Fibroblast of skin of abdomen (primary cell): ENCODE measurements at places on chromosomes 3 and 15.

DNA sequence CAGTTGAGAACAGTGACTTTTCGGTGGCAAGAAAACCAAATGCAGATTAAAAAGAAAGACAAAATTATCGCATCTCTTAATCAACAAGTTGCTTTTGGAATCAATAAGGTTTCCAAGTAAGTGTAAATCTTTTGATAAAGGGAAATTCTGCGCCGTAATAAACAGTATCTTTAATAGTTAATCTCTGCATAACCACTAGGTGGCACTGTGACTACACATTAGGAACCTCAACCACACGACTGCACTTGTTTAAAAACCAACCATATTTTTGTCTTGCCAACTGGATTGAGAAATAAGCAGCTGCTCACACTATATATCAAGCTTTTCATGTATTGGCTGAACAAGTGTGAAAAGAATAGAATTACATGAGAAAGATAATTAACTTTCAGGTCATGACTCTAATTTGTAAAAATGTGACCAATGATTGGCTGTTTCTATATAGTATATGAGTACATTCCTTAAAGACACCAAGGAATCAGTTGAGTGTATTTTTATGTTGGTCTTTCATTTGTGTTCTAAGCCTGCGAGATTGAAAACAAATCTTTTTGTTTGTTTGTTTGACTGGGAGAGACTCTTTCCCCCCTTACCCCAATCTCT, 72.7 kb downstream of the DZIP3 start:
- DNase-seq: peak; percentile 61

DNA sequence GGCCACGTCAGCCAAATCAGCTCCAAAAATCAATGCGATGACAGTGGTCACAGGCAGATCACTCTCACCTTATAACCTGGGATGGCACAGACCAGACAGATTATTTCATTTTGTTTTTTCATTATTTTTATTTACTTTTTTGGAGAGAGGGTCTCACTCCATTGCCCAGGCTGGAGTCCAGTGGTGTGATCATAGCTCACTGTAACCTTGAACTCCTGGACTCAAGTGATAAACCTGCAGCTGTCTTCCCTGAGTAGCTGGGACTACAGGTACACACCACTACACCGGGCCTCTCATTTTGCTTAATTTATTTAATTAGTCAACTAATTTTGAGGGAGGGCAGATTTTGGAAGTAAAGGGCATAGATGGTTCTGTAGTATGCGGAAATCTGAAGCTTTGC, 51.2 kb upstream of the ICE2 start:
- no peak for DNase-seq

GRCh38 chr3:161674402-161674801, 177.8 kb downstream of the OTOL1 start:
- DNase-seq: no peak

GRCh38 chr3:193574488-193575070, 18.4 kb upstream of the OPA1 start:
- no peak for DNase-seq

DNA sequence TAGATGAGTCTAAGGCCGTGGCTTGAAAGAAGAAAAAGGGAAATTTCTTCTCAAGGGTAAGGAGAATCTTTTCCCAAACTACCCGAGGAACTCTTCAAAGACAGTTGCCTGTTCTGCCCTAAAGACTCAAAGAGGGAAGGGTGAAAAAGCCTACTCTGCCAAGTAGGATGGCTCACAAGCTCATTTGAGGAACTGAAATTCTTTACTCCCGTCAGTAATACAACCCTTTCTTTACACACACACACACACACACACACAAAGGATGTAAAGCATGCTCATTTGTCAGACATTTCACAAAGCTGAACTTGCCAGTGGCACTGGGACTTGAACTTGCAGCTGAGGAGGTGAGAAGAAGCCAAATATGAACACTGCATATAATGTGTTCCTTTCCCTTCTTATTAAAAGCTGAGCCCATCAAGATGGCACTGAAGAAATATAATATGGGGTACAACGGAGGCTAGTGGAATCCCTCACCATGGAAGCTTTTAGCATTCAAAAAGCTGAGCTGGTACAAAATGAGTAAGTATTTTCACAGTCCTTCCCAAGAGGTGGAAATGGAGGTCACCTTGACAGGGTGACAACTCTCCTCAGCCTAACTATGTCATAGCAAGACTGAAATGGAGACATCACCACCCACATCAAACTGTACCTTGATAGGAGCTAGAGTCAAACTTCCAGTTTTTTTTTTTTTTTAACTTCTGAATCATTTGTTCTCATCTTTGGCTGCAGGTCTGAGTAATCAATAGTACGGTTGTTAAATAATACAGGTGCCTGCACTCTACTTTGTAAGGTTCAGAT, 57.6 kb downstream of the TAFA4 start:
- DNase-seq: no peak

GRCh38 chr15:52006702-52007340, 12.2 kb upstream of the MAPK6 start:
- DNase-seq: no peak

DNA sequence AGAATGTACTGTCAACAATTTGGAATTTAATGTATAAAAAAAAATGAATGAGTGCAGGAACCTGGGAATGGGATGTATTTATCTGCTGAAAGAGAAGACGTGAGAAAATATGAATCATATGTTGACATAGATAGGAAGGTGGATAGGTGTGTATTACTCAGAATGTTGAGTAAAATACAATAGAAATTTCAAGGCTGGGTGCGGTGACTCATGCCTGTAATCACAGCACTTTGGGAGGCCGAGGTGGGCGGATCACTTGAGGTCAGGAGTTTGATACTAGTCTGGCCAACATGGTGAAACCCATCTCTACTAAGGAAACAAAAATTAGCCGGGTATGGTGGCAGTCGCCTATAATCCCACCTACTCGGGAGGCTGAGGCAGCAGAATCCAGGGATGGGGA, 202.8 kb downstream of the CADM2 start:
- no peak for DNase-seq

DNA sequence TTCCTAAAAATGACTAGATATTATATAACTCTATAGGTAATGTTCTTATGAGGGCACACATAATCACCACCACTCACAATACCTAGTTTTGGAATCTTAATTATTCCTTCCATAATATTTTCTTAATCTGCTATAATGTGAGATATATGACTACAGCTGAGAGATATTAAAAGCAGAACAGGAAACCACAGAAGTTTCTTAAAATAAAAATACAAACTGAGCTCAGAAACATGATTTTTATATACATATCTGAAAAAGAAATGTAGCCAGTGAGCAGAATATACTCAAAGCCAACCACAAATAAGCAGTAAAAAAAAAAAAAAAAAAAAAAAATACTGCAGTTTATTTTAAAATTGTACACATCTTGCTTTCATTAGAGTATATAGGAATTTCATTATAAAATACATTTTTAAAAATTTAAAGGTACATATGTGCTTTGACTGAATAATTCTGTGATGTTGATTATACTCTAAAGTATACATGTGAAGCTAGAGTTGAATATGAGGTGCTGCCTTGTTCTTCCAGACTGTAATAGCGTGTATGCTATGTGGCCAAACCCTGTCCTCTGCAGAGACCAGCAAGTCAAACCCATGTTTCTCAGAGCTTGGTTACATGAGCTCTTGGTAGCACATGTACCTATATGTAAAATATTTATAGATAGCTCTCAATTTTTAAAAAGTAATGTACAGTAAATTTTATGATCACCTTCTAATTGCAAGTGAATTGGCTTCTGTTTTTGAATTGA, 175.0 kb downstream of the UBE2E2 start:
- no peak for DNase-seq

DNA sequence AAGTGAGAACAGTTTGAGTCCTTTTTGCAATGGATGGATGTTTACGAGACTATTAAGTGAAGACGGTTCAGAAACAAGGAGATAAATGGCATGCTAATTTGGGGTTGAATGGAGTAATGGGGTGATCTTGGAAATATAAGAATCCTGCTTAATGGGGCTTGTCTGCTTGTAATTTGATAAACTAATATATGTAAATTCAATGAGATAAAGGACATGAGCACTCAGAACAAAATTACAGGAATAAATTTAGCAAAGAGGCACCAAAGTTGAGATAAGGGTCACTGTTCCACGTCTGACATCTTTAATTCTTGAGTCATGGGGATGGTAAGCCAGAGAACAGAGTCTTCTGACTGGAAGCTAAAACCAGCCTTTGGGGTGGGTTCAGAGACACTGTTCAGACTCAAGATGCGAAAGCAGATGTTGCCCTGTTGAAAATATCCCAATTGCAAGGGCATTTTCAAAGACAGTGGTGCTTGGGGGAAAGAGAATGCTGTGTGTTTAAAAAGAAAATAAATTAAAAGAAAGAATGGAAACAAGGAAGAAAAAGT, 67.8 kb upstream of the CHRNB4 start:
- DNase-seq: no peak

- DNase-seq: peak; percentile 66
Measured at GRCh38 chr3:194740859-194741491, 55.3 kb downstream of the FAM43A start.

DNA sequence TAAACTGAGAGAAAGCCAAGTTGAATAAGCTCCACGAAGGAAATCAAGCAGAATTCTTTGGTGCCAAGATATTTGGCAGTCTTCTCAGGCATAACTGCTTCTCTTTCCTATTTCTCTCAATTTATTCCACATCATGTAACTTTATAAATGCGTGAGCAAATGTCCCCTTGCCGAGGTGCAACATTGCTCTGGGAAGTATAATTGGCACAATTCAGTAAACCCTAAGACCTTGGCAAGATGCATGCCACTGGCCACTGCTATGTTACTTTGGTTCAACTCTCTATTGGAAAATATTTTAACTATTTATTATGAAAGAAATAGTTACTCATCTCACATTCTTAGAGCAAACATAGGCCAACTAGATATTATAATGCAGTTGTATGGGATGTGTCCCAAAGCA, 170.2 kb downstream of the SUCNR1 start:
- no peak for DNase-seq

GRCh38 chr3:151008699-151009098, 36.2 kb upstream of the CLRN1 start:
- DNase-seq: peak; percentile 69

GRCh38 chr3:5022966-5023776, 43.9 kb downstream of the BHLHE40 start:
- DNase-seq: peak; percentile 97

GRCh38 chr3:51817375-51817774, 38.3 kb upstream of the IQCF6 start:
- DNase-seq: no peak

DNA sequence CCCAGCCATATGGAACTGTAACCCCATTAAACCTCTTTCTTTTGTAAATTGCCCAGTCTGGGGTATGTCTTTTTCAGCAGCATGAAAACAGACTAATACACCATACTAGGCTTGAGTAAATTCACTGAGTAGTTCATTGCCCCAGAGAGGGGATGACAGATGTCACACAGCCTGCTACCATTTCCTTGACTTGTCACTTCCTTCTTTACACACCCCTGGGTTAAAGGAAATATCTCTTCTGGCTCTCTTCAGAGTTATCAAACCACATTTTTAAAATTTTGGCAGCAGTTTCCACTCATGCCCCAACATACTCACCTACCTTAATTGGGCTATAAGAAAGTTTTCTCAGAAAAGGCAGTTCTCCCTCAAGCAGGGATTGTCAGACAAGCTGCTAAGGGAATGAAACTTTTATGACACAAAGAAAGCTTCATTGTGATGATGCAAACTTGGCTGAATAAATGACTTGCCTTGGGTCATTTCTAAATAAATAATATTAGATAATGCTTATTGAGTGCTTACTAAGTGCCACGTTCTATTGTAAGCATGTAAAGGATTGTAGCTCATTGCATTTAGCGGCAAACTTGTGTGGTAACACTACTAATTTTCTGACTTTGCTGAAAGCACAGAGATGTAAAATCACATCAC, 68.0 kb upstream of the RBMS3 start:
- DNase-seq: no peak

- no peak for DNase-seq
Measured at GRCh38 chr15:93291380-93291779, 202.4 kb upstream of the RGMA start.

DNA sequence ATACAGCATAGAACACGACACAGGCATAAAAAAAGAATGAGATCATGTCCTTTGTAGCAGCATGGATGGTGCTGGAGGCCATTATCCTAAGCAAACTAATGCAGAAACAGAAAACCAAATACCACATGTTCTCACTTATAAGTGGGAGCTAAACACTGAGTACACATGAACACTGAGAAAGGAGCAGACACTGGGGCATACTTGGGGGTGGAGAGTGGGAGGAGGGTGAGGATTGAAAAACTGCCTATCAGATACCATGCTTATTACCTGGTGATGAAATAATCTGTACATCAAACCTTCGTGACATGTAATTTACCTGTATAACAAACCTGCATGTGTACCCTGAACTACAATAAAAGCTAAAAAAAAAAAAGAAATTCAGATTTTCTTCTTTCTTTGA, 100.4 kb downstream of the PPM1L start:
- no peak for DNase-seq

GRCh38 chr3:38165722-38166387, 518 bp downstream of the OXSR1 start:
- no peak for DNase-seq

GRCh38 chr15:68726246-68726645, 94.4 kb downstream of the ANP32A start:
- DNase-seq: no peak

- no peak for DNase-seq
Measured at GRCh38 chr3:34141841-34142337, 343.5 kb downstream of the PDCD6IP start.

DNA sequence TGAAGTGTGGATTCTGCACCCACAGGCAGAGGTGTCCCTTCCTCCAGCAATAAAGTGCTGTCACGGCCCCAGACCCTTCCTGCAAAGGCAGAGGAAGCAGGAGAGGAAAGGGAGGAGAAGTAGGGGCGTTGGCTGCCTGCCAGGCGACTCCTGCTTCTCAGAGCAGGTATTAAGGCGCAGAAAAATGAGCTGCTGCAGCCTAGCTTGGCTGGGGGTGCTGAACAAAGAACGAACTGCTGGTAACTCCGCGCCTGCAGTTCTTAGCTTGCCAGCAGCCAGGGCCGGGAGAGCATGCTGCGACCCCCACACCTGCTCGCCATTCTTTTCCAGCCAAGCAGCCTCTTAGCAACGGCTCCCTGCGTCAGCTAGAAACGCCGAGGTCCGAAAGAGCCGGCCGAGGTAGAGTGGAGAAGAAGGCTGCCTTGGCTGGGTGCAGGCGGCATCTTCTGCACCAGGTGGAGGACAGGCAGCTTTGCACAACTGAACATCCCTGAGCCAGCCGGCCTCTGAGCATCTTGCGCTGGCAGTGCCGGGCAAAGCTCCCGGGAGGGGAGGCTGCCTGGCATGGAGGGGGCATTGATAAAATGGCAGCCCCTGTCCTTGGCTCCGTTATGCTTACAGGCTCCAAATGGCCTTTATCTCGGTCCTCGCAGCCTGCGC, 296.0 kb downstream of the MEX3B start:
- no peak for DNase-seq
